Neuronal stem cell (in vitro differentiated cells): ENCODE measurements at places on chromosomes 11 and 22.

DNA sequence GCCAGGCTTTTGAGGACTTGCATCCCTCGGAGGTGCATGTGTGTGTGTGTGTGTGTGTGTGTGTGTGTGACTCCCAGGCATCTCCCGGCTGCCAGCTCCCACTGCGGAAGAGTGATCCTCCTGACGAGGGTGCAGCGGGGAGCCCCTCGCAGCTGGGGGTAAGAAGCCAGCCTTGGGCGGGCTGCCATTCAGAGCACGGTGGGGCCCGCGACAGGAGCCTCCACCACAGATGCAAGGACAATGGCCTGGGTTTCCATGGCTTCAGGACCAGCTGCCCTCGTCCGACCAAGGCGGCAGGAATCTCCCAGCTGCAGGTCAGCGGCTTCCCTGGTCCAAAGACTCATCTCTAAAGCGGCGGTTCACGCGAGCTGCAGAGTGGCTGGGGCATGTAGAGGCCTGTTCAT lies 908.5 kb downstream of the BRD1 start:
- DNase-seq = peak; percentile 31
- H3K4me1 ChIP-seq = peaks cover 16% of the 10 kb centered on the region

DNA sequence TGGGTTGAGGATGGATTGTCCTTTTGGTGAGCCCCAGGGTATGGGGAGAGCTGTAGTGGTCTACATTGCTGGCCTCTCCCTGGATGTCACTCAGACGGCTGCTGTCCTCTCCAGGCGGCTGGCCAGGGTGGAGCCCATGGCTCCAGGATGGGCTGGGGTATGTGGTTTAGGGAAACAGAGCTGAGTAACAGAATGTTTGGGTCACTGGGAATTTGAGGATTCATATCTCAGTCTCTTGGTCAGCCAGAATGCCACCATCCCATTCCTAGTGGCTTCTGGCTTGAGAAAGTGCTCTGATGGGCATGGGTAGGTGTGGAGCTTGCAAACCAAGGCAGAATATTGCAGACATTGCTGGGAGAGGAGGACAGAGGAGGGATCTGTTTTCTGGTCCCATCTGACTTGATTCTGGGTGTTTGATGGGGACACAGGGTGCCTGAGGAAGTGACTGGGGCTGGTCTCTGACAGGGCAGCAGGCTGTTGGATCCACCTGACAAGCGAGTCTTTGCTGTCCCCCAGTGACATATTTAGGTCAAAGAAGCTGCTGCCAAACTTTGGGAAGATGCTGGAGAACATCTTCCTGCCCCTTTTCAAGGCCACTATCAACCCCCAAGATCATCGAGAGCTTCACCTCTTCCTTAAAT lies 41.4 kb downstream of the AMPD3 start:
- H3K4me1 ChIP-seq = peaks cover under 1% of the 10 kb centered on the region
- H3K27me3 ChIP-seq = no peaks in the 10 kb centered on the region
- no peak overlapping the region for H3K4me3 ChIP-seq
- peaks cover 2% of the 10 kb centered on the region for H3K36me3 ChIP-seq
- no peak overlapping the region for H3K27ac ChIP-seq

GRCh38 chr11:12380565-12381325 lies 3.4 kb downstream of the PARVA start:
- no peak overlapping the region for H3K27ac ChIP-seq
- H3K4me1 ChIP-seq = peaks cover 11% of the 10 kb centered on the region
- H3K36me3 ChIP-seq = no peaks in the 10 kb centered on the region
- DNase-seq = no peak
- no peaks in the 10 kb centered on the region for H3K27me3 ChIP-seq

DNA sequence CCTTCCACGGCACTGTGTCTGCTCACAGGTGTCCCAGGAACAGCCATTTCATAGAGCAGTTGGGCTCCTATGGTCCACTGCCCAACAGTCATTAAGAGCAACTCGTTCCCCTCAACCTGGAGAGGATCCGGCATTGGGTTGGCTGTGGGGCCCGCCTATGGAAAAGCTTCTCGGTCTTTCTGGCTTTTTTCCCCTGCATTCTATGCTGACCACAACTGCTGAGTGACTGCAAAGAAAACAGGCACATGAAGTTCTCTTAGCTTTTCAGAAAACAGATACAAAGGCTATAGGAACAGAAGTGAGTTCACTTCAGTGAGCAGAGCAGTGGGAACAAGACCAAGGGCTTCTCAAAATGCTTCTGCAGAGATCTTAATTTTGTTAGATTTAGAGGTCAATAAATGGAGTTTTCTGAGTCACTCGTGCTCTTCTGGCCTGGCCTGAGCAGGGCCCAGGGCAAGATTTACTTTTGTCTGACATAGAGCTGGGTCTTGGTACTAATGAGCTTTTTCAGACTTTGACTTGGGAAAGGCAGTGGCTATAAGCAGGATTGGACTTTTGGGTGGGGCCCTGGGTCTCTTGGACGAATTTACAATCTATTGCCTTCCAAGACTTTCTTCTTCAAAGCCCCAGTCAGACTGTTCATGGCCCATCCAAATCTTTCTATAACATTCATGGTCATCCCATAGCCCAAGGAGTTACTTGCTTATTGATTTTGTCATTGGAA lies 13.6 kb upstream of the APOL5 start:
- no peak overlapping the region for H3K27ac ChIP-seq
- H3K27me3 ChIP-seq = no peaks in the 10 kb centered on the region
- no peaks in the 10 kb centered on the region for H3K36me3 ChIP-seq
- DNase-seq = no peak
- no peak overlapping the region for H3K4me3 ChIP-seq
- H3K4me1 ChIP-seq = no peaks in the 10 kb centered on the region

DNA sequence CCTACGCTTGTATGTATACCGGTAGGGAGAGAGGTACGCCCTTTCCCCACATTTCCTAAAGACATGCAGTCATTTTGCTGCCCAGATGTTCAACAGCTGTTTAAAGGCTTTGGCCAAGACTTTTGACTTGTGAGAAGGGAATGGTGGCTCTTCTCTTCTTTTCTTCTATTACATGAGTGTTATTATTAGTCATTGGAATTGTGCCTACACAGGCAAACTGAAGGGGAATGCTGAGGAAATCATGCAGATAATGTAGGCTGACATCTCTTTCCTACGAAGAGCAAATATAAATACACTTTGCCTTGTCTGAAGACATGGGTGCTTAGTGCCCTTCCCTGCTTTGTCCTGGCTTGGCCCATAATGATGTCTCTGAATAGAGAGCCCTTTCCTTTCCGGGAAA lies 194.3 kb upstream of the NARS2 start:
- no peaks in the 10 kb centered on the region for H3K4me1 ChIP-seq
- DNase-seq = no peak
- H3K4me3 ChIP-seq = no peak overlapping the region
- H3K36me3 ChIP-seq = peaks cover 13% of the 10 kb centered on the region

GRCh38 chr11:117931971-117932370 lies 2.8 kb upstream of the TMPRSS13 start:
- H3K36me3 ChIP-seq = no peaks in the 10 kb centered on the region
- H3K27ac ChIP-seq = no peak overlapping the region
- H3K27me3 ChIP-seq = no peaks in the 10 kb centered on the region
- no peaks in the 10 kb centered on the region for H3K4me1 ChIP-seq

- no peak for DNase-seq
- no peak overlapping the region for H3K27ac ChIP-seq
- peaks cover 5% of the 10 kb centered on the region for H3K4me1 ChIP-seq
- no peaks in the 10 kb centered on the region for H3K36me3 ChIP-seq
These were observed 4.0 kb downstream of the SLN start for GRCh38 chr11:107707807-107708206.

GRCh38 chr11:70458736-70459135 lies 60.4 kb downstream of the CTTN start:
- no peak overlapping the region for H3K27ac ChIP-seq
- peaks cover 2% of the 10 kb centered on the region for H3K4me1 ChIP-seq
- no peak for DNase-seq
- H3K27me3 ChIP-seq = no peaks in the 10 kb centered on the region
- H3K4me3 ChIP-seq = no peak overlapping the region

- no peak overlapping the region for H3K27ac ChIP-seq
- H3K4me3 ChIP-seq = no peak overlapping the region
- no peaks in the 10 kb centered on the region for H3K36me3 ChIP-seq
These were observed 9.3 kb upstream of the MS4A15 start for GRCh38 chr11:60747359-60747873.

DNA sequence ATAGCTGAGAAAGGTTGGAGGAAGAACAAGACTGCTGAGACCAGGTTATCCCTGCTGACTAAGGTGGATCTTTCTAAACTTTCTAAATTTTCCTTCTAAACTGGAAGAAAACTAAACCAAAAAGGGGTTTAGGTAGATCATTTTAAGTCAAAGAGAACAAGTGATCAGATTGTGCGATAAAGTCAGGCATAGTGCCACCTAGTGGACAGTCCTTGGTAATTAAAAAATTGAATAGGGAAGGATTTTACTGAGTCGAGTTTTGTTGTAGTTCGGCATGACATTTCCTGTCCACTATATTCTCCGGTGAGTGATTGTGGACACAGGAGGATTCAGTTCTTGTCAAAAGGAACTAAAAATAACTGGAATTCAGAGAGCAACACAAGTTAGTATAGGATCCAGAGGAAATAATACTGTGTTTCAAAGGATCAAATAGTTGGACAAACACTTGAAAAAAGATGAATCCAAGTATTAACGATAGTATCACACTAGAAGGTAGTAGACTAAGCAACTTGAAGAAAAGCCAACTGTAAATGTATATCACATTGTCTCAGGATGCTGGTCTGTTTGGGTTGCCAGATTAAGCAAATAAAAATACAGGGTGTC lies 1236.4 kb downstream of the FAM181B start:
- DNase-seq = peak; percentile 30
- H3K27ac ChIP-seq = no peak overlapping the region
- H3K4me1 ChIP-seq = no peaks in the 10 kb centered on the region
- H3K36me3 ChIP-seq = no peaks in the 10 kb centered on the region

GRCh38 chr22:22689621-22690345 lies 45.4 kb downstream of the GGTLC2 start:
- H3K27me3 ChIP-seq = no peaks in the 10 kb centered on the region
- H3K27ac ChIP-seq = no peak overlapping the region
- no peak overlapping the region for H3K4me3 ChIP-seq
- no peaks in the 10 kb centered on the region for H3K36me3 ChIP-seq
- DNase-seq = no peak

- no peaks in the 10 kb centered on the region for H3K27me3 ChIP-seq
- no peak overlapping the region for H3K27ac ChIP-seq
- no peak for DNase-seq
- no peak overlapping the region for H3K4me3 ChIP-seq
- peaks cover 5% of the 10 kb centered on the region for H3K4me1 ChIP-seq
- no peaks in the 10 kb centered on the region for H3K36me3 ChIP-seq
These were observed 4.0 kb downstream of the CCDC90B start for GRCh38 chr11:83282084-83282716.

- DNase-seq = no peak
- no peaks in the 10 kb centered on the region for H3K27me3 ChIP-seq
- H3K4me3 ChIP-seq = no peak overlapping the region
- peaks cover 6% of the 10 kb centered on the region for H3K36me3 ChIP-seq
These were observed 154.7 kb downstream of the TBC1D22A start for GRCh38 chr22:46916886-46917770.

DNA sequence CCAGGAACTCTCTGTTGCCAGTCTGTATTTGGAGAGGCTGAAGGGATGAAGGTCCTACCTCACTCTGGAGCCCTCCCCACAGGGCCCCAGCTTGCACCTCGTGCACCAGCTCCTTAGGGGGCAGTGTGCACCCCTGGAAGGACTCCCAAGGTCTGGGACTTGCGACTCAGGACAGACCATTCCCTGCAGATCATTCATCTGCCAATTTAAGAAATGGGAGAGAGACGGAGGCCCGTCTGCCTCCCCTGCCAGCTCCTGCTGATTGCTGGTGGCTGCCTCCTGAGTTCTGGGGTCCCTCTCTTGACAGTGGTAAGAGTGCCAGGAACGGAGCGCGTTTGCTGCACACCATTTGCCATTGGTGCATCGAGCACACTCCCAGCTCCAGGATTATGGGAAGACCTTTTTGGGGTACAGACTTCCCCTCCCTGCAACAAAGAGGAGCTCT lies 27.4 kb upstream of the MALAT1 start:
- no peaks in the 10 kb centered on the region for H3K36me3 ChIP-seq
- DNase-seq = no peak
- peaks cover 6% of the 10 kb centered on the region for H3K4me1 ChIP-seq
- H3K27ac ChIP-seq = no peak overlapping the region

DNA sequence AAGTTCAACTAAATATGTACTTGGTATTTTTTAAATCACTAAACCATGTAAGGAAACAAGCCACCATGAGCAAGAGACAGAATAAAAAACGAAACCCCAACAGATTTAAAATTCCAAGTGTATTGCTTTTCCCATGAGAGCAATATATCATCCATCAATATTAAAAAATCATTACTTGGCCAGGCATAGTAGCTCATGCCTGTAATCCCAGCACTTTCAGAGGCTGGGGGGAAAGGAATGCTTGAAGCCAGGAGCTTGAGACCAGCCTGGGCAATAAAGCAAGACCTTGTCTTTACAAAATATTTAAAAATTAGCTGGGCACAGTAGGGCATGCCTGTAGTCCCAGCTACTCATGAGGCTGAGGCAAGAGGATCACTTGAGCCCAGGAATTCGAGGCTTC lies 190.8 kb downstream of the TTC28 start:
- no peaks in the 10 kb centered on the region for H3K4me1 ChIP-seq
- no peak for DNase-seq
- H3K27me3 ChIP-seq = no peaks in the 10 kb centered on the region
- no peak overlapping the region for H3K27ac ChIP-seq
- no peak overlapping the region for H3K4me3 ChIP-seq

- H3K27me3 ChIP-seq = no peaks in the 10 kb centered on the region
- H3K27ac ChIP-seq = no peak overlapping the region
These were observed 25.0 kb downstream of the SERGEF start for GRCh38 chr11:17987826-17988225.

GRCh38 chr11:44955015-44955738 lies 4.5 kb upstream of the TP53I11 start:
- no peak overlapping the region for H3K27ac ChIP-seq
- H3K4me3 ChIP-seq = no peak overlapping the region
- H3K27me3 ChIP-seq = no peaks in the 10 kb centered on the region
- DNase-seq = no peak
- no peaks in the 10 kb centered on the region for H3K36me3 ChIP-seq
- H3K4me1 ChIP-seq = peaks cover 16% of the 10 kb centered on the region
